Lower leg skin (tissue), 4 donors: ENCODE measurements at places on chromosomes 3 and 15. TPM values are rescaled to one million over a fixed set of nuclear protein-coding genes. Genes with fewer than 3 reads are reported as not detected.

Gene MEX3B
- 1.6 TPM for total RNA-seq

Gene GPR176
- 6.2 TPM for total RNA-seq

Gene TMEM212
- not detected for total RNA-seq

Gene TRH
- not detected for total RNA-seq

Gene NMB
- 3.7 TPM for total RNA-seq

Gene RYR3
- 0.38 TPM for total RNA-seq

Gene MORC1
- total RNA-seq = not detected

Gene MUC13
- total RNA-seq = not detected

DNA sequence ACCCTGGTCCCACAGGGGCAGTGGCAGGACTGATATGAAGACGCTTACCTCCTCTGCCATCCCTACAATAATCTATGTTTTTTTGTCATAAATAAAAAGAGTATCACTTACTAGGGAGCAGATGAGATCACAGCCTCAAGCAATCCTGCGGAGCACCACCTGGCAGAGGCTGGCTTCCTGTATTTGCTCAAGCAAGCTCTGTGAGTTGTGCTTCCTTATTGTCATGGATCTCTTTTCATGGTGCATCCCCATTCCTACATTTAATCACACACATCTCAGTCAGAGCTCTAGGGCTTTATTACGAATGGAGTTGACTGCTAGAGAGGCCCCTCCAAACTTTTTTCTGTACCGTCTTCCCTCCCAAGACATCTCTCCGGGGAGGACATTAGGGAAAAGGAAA is 186.0 kb downstream of the UBE2E2 start:
- DNase-seq = no peak

DNA sequence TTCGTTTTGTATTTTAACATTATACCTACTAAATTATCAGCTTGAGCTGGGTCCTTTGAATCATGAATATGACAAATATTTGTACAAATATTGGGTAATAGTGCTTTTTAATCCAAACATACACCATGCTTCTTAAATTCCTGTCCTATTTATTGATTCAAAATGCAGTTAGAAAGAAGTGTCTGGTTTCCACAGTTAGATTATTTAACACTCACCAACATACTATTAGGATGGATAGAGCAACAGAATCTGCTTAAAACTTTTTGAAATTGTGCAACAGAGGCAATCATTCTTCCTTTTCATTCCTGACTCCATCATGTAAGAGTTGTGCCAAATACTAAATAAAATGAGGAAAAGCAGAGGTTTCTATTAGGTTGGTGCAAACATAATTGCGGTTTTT is 281.2 kb downstream of the LSAMP start:
- DNase-seq = no peak

GRCh38 chr15:48899793-48900192 is 21.9 kb downstream of the EID1 start:
- DNase-seq = no peak

DNA sequence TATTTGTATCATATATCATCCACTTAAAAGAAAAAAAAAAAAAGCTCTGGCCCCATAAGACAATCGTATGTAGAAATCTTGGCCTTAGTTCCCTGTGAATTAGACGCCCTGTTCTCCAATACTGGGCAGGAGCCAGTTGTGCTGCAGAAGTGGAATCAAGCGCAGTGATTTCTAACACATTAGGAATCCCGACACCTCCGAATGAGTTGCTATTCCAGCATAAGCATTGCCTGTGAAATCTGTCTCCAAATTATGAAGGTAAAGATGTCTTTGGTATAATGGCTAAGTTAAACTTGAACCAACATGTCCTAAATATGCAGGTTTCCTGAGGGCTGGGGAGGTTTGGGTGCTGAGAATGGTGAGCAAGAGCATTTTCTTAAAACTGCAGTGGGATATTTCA is 199.4 kb upstream of the ARRDC4 start:
- DNase-seq = no peak

- no peak for DNase-seq
Measured at GRCh38 chr15:88938802-88939485, 25.8 kb upstream of the MFGE8 start.

- no peak for DNase-seq
Measured at GRCh38 chr15:41512512-41512939, 1.1 kb downstream of the LTK start.

- DNase-seq = no peak
Measured at GRCh38 chr3:65664446-65664845, 374.3 kb downstream of the MAGI1 start.
